ENCODE measurements at places on chromosomes 5 and 9.

- no peak for DNase-seq
Measured at GRCh38 chr9:101445353-101446029, 9.9 kb upstream of the ALDOB start.

- DNase-seq, result no peak
Measured at GRCh38 chr9:82495884-82496777, 507.6 kb downstream of the SPATA31D1 start.

DNA sequence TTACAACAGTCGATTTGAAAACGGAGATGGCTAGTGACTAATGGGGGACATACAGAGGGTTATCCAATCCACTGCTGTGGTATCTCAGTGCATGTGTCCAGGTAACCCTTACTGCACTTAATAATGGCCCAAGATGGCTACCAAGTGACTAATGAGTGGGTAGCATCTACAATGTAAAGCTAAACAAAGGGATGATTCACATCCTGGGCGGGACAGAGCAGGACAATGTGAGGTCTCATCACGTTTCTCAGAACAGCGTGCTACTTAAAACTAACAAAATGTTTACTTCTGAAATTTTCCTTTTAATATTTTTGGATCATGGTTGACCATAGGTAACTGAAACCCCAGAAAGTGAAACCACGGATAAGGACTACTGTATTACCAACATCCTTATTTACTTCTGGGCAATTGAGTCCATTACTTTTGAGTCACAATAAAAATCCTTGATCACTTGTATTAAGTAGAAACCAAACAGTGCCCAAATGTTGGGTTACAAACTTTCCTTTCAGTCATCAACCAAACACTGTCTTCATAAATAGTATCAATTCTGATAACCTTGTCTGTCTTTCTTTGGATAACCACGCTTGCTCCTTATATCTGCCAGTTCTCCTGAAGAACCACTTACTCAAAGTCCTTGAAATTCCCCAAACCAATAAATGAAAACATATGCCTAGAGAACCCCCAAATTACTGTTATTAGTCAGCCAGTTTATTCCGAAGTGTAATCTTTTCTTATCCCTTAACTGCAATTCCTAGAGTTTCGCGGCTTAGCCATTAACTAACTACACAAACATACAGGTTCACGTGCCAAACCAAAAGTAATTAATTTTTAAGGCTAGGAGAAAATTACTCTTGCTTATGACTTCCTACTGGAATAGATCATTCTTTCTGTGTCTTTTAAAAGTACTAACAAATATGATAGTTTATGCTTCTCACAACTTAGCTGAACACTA is 59.7 kb downstream of the ELL2 start:
- DNase-seq, result no peak

GRCh38 chr5:10289991-10290390 is 17.7 kb downstream of the CMBL start:
- DNase-seq, result no peak

DNA sequence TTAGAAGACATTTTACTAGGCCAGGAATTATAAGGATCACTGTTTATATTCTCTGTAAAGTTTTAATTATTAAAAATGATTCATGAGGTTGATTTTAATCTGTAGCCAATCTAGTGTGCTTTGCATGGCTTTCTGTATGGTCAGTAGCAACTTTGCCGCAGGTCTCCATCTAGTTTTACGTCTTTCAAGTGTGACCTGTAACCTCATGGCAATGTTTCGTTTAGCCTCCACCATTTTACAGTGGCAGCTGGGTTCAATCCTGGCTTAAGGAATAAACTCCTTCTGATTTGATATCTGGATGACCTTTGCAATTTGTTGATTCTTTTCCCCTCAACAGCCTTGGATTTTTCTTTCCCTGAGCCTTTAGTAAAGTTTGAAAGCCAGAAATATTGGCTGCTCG is 434.5 kb upstream of the CDH9 start:
- DNase-seq, result no peak

GRCh38 chr5:1793966-1794900 is 5.4 kb downstream of the MRPL36 start:
- DNase-seq, result no peak

- no peak for DNase-seq
Measured at GRCh38 chr5:149277801-149278200, 6.1 kb downstream of the AFAP1L1 start.

- DNase-seq, result no peak
Measured at GRCh38 chr5:60362158-60362557, 337.8 kb downstream of the DEPDC1B start.

- DNase-seq, result no peak
Measured at GRCh38 chr9:94675008-94675881, 35.9 kb upstream of the FBP1 start.

DNA sequence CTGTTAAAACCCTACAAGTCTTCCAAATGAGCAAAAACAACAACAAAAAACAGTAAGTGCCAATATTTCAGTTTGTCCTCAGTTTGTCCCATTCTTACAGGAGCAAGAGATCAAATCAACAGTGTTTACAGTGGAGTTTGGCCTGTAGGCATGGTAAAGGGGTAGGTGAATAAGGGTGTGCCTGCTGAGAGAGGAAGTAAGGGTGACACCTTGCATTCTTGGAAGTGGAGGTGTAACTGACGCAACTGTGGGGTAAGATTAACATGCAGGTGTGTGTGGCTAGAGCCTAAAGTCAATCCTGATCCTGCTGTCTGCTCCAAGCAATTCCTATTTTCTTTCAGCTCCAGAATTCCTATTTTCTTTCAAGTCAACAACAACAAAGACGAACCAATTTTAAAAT is 43.4 kb downstream of the PFDN1 start:
- peak; percentile 20 for DNase-seq

DNA sequence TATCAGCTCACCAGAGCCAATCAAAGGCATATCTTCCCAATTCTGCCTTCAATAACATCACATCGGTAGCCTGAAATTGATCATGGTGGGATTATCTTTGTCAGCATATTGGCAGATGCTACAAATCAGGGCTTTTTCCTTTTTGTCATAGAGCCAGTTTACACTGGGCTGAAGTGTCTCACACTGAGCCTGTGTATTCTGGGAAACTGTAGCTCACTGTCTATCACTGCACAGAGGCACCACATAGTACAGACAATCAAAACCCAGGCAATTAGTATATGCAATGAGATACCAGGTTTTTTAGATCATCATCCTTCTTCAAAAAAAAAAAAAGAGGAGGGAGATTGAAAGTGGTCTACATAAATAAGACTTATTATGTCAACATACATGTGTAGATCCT is 46.6 kb downstream of the ADAM19 start:
- no peak for DNase-seq

- no peak for DNase-seq
Measured at GRCh38 chr5:102290004-102290403, 6.1 kb downstream of the SLCO4C1 start.

DNA sequence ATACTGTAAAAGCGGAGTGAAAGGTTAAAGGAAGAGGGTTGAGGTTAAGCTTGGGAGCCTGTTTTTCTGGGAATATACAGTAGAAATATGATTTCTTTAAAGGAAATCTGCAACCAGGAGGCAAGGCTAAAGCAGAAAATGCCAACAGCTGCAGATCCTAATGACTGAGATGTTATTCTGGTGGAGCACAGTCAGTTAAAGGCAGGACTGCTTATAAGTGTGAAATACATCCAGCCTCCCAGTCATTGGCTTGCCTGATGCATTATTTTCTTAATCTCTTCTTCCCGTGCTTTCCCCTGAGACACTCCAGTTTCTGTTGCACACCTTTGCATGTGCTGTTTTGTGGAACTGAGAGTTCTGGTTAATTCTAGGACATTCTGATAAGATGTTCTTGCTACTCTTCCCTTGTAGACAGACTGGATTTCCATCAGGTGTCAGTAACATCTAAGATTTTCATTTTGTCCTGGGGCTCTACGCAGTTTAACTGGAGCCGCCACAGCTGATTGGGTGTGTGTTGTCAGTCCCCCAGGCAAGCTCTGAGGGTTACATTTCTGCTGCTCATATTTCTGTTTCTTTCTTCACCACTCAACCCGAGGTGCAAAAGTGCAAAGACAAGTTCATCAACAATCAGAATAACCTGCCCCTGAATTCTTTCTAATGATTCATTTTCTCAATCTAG is 44.4 kb downstream of the CAST start:
- DNase-seq, result no peak

GRCh38 chr5:65946198-65946745 is 19.9 kb downstream of the ERBIN start:
- DNase-seq, result no peak

GRCh38 chr5:5360941-5361520 is 61.4 kb upstream of the ICE1 start:
- DNase-seq, result no peak

- no peak for DNase-seq
Measured at GRCh38 chr9:113986931-113987330, 91.2 kb downstream of the AMBP start.

DNA sequence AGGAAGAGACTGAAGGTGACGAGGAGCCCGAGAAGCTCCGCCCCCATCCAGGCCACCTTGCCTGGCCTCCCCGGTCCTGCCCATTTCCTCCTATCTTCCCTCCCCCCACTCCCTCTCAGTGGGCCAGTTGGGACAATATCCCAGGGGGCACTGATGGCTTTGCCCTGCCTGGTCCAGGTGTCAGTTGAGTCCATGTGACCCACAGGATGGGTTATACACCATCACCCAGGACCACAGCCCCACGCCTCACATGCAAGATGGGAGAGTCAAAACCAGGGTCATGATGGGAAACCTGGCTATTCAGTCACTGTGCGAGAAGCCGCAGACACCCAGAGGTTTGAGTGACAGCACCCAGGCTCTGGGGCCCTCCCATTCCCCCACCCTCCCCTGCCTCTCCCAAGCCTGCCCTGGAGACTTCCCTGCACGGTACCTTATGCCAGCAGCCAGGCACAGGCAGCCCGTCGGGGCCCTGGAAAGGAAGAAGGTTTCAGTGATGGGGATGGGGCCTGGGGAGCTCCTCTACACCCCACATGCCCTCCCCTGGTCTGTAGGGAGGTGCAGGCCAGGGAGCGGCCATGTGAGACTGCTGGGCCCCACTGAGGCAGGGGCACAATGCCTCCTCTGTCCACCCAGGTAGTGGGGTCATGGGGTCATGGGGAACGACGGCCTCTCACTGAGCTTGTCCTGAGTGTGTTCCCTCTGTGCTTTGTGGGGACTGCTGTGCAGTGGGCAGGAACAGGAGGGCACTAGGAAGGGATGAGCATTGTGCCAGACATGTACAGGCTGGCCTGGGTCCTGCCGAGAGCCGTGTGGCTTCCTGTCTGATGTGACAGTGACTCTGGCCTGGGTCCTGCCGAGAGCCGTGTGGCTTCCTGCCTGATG is 6.3 kb upstream of the PHYKPL start:
- no peak for DNase-seq

GRCh38 chr5:178372142-178372571 is 139.6 kb upstream of the PHYKPL start:
- DNase-seq, result no peak

- DNase-seq, result no peak
Measured at GRCh38 chr5:31963358-31964006, 210.6 kb downstream of the GOLPH3 start.

DNA sequence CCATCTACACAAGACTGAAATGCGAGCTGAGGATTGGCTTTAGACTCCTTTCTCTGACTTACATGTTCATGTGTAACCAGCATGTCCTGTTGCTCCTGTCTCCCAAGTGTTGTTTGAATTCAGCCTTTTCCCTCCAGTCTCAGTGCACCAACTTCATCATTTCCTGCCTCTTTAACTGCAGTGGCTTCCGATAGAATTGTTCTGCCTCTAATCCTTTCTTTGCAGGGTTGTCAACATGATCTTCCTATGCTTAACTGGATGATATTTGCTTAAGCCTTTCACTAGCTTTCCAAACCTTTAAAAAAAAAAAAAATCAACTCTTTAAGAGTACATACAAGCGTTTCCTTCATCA is 6.7 kb upstream of the FYB1 start:
- no peak for DNase-seq

GRCh38 chr5:158084292-158084691 is 225.3 kb upstream of the CLINT1 start:
- no peak for DNase-seq

DNA sequence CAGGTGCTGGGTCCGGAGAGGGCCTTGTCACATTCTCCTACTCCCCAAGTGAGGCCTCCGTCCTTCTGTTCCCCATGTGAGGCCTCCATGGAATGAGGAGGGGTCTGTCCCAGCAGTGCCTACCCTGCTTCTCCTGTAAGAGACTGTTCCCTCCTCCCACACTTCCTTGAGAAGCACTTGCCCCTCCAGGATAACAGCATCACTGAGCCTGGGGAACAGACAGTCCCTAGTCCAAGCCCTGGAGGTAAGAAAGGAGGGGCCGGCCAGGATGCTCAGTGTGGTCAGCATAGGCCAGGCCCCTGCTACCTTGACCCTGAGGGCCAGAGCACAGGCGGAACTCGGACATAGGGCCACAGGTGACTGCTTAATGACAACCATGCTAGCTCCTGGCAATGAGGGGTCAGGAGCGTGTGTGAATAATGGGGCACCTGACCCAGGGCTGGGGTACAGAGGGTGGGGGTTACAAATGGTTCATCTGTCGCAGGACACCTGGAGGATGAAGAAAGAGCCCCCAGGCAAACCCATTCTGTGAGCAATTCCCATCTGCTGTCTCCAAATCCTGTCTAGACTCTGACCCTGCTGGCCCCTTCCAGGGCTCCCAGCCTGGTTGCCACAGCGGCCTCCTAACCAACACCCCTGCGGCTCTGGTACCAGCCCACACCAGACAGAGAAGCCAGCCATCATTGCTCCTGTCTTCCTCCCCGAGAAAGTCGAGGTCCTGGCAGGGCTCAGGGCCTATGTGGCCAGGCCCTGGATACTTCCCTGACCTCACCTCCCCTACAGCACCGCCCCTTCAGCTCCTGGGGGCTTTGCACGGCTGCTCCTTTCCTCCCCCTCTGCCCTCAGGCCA is 20.3 kb downstream of the RALGDS start:
- DNase-seq, result no peak

GRCh38 chr5:126103868-126104267 is 319.3 kb upstream of the GRAMD2B start:
- DNase-seq, result no peak

DNA sequence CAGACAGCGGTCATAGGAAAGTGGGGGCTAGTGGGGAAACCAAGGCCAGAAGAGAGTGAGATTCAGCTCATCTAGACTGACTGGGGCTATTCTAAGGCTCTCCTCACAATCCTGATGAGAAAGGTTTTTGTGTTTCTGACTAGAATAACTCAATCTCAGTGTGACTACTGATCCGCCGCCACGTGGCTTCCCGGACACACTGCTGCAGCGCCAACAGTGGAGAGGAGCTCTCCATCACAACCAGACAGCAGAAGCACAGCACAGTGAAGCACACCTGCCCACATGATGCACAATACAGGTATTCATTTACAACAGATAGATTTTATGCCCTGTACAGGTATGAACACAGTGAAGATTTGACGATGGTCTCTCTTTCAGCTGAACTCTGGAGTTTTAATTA is 25.4 kb downstream of the NREP start:
- DNase-seq, result no peak

- DNase-seq, result no peak
Measured at GRCh38 chr5:154135125-154135817, 55.3 kb upstream of the GALNT10 start.

DNA sequence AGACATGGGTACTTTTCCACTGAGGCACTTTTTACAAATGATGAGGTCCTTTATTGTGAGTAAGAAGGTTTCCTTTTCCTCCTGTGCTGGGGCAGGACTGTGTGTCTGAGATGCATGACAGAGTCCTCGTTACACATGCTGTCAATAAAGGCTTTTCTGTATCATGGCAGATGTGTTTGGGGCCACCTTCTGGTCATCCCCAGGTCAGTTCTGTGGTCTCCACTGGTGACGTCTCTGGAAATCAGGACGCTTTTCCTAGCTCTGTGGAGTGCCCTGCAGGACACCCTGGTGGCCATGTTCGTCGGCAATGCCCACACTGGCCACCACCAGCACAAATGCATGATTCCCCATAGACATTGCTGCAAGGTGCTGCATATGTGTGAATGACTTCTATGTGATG is 2.8 kb downstream of the CMBL start:
- no peak for DNase-seq
